ENCODE measurements at places on chromosomes 7 and 10. TPM values are rescaled to one million over a fixed set of nuclear protein-coding genes. Genes with fewer than 3 reads are reported as not detected.

Gene TRIM4
- 22.3 TPM for total RNA-seq

Gene BLNK
- total RNA-seq = 0.16 TPM

Gene KBTBD2
- 22.4 TPM for total RNA-seq

Gene OR2A42
- total RNA-seq = not detected

Gene ALOX5
- 0.56 TPM for total RNA-seq
